ENCODE measurements at places on chromosomes 4 and X.

DNA sequence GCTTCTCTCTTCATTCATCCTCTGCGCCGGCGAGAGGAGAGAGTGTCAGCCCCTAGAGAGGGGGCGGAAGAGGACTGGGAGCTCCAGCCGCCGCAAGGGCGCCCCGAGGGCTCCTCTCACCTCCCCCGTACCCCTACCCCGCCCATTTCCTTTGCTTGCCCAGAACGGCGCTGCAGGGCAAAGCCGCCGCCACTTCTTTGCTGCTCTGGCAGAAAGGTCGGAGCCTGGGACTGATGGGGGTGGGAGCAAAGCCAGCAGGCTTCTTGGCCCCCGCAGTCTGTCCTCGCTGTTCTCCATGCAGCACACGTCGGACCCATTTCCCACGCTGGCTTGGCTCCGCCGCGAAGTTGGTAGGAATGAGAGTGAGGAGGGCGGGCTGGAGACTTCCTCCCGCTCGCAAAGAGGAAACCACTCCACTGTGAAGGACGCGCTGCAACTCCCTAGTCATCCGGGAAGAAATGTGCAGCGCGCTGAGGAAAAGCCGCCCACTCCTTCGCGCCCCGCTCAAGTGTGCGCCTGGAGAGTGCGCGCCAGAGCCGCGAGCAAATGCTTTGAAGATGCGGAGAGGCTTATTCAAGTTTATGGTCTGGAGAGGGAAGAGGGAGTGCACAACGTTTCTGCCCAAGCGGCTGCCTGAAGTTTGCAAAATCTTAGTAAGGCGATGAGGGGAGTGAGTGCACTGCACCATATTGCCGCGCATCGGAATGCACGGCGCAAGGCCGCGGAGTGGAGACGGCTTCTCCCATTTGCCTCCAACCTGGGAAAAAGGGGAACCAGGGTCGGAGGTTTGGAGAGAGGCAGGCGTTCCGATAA lies 2.8 kb upstream of the PCDH7 start:
- peak; percentile 35 for DNase-seq

DNA sequence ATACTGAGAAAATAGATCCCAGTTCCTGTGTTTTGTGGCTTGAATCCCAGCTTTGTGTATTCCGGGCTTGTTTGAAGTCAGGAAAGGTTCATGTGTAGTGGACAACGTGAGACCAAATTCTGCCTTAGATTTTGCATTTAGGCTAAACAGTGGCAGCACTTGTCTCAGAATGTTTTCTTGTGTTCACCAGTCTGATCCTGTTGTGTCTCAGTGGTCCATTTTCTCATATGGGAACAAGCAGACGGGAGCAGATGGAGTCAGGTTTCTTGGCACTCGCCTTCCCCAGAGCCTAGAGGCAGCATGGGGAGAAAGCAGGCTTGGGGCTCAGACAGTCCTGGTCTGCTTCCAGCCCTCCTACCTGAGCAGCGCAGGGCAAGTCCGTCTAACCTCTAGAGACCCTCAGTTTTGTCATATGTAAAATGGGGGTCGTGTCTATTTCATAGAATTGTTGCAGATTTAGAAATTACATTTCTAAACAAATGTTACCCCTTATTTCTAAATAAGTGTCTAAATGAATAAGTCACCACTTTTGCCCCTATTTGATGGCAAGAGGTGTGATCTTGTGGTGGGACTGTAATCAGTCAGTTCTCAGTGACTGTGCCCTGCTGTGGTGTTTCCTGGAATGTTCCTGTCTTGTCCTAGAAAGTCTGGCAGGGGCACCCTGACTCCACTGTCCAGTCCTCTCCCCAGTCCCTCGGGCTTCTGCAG lies 28.3 kb upstream of the MSANTD1 start:
- DNase-seq: no peak

- no peak for DNase-seq
Measured at GRCh38 chrX:3651277-3651676, 62.2 kb downstream of the PRKX start.

- no peak for DNase-seq
Measured at GRCh38 chr4:123825596-123826291, 429.1 kb downstream of the SPRY1 start.

- no peak for DNase-seq
Measured at GRCh38 chrX:2536141-2536540, 35.4 kb upstream of the DHRSX start.

- peak; percentile 69 for DNase-seq
Measured at GRCh38 chrX:45769761-45770582, 569.3 kb upstream of the DIPK2B start.

DNA sequence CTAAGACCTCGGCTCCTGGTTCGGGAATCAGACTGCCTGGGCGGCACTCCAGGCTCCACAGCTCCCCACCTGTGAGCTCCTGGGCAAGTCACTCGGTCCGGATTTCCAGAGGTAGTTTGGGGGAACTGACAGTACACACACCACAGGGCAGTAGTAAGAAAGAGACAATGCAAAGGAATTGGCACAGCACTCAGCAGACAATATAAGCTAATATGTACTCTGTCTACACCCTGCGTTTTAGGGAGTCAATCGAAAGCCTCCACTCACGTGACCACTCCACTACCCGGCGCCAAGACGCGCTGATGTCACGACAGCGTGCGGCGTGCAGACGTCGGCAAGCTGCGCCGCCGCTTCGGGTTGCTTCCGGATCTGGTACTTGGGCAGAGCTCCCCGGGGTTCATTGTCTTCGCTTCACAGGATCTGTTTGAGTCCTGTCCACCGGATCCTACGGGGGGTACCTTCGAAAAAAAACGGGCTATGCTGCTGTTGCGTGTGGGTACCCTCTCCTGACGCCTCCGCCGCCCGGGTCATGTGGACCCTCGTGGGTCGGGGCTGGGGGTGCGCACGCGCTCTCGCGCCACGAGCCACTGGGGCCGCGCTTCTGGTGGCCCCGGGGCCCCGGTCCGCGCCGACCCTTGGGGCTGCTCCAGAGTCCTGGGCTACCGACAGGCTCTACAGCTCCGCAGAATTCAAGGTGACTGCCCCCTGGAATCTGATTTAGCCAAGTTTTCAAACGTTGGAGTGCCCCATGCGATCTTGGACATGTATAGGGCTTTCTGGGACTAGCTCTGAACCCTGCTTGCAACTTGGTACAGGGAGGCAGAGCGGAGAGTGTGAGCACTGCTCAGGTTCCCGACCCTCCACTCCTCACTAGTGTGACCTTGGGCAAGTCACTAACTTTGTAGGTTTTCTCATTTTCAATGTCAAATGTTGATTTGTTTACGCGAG lies at the start of gene GUF1:
Gene GUF1 (plus strand): TSS at position 327 of the 948 bp plus-strand sequence. CDS start 203 bp downstream, at position 530.
- peak; percentile 91 for DNase-seq

DNA sequence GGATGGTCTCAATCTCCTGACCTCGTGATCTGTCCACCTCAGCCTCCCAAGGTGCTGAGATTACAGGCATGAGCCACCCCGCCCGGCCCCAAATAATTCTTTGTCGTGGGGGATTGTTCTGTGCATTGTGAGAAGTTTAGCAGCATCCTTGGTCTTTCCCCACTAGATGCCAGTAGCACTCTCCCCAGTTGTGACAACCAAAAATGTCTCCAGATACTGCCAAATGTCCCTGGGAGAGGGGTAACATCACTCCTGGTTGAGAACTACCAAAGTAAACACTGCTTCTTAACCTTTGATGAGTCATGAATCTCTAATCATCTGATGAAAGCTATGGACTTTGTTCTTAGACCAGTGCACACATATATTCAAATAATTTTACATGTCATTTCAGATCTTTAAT lies 90.7 kb upstream of the BRS3 start:
- DNase-seq: no peak

GRCh38 chrX:87338510-87338909 lies 179.1 kb upstream of the KLHL4 start:
- no peak for DNase-seq

DNA sequence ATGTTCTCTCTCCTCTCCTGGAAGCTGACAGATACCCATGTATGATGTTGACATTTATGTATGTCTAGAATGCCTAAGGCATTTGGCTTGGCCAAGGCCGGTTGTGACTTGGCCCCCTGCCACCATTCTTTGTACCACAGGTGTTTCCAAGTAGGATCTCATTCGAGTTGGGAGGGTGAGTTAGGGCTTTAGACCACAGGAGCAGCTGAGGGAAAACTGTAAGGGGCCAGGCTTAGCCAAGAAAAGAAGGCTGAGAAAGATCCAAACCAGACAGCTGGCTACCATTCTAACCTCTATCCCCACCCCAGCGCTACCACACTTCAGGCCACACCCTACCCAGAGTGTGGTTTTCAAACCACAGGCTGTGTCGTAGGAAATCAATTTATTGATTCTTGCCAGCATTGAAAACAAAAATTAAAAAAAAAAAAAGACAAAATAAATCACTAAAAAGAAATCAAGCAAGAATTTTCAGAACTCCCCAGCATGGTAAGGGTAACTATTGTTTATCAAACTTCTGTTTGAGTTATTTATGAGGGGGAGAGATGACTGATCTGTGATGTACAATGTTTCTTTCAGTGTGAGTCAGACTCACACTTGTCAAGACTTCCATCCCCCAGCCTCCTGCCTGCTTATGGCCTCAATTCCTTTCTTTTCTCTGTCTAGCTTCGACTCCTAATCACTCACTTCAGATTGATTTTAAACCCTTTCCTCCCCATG lies 9.9 kb downstream of the TMSB4X start:
- DNase-seq: peak; percentile 68

DNA sequence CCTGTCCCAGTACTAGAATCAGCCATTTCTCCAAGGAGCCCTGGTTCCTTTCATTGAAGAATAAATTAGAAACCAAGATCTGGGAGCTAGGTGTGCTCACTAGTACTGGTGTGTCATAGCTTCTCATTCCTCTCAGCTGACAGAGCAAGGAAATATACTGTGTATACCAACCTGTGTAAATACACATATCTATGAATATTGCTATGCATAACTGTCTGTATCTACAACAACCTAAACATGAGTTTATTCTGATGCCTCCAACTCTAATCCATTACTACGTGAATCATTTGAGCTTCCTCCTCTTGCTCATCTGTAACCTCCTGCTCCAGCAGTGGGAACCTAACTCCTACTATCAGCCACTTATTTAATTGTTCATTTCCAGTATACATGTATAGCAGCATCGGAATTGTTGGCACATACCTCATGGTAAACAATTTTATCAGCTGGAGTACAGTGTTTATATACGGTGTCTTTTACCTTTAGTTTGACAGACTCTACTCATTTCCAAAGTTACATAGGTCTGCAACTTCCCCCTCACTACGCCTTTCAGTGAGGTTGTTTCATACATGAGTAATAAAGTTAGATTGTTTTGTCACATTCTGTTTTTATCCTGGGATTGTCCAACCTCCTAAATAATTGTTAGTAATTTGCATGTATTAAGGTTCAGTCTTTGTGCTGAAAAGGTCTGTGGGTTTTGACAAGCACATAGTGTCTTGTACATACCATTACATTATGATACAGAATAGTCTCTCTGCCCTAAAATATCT lies 7.1 kb upstream of the SCRG1 start:
- DNase-seq: no peak

DNA sequence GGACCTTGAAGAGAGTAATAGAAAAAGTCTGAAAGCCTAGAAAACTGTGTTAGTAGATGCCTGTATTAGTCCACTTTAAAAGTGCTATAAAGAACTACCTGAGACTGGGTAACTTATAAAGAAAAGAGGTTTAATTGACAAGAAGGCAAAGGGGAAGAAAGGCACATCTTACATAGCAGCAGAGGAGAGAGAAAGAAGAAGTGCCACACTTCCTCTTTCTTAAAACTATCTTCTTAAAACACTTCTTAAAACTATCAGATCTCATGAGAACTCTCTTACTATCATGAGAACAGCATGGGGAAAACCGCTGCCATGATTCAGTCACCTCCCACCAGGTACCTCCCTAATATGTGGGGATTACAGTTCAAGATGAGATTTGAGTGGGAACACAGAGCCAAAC lies 18.8 kb upstream of the COL25A1 start:
- no peak for DNase-seq

GRCh38 chr4:87067124-87067885 lies 132.5 kb downstream of the AFF1 start:
- no peak for DNase-seq

DNA sequence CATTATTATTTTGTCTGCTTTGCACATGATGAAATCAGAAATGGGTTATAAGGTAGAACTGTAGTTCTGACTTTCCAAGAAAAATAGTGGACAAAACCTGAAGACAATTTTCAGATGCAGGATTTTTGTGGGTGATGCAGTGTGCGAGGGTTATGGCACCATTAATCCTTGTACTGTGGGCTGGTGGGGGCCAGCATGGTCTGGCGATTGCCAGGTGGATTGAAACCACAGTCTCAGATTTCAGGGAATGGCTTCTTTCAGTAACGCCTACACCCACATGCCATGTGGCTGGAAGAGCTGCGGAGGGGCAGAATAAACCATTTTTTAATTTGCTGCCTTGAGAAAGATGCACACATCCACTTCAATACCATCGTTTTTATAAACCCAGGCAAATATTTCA lies 150.5 kb downstream of the ARSF start:
- DNase-seq: no peak

GRCh38 chrX:56797574-56798338 lies 68.7 kb downstream of the NBDY start:
- DNase-seq: peak; percentile 31

Data from activated T-cell treated with anti-CD3 and anti-CD28 coated beads, Interleukin-2, amount 50 U/mL, for 24 hours (primary cell).